ENCODE measurements at places on chromosomes 11 and 22.

- DNase-seq = no peak
These were observed 14.5 kb upstream of the GAB2 start for GRCh38 chr11:78432058-78432515.

GRCh38 chr11:27720277-27720830, 20.1 kb upstream of the BDNF start:
- no peak for DNase-seq

DNA sequence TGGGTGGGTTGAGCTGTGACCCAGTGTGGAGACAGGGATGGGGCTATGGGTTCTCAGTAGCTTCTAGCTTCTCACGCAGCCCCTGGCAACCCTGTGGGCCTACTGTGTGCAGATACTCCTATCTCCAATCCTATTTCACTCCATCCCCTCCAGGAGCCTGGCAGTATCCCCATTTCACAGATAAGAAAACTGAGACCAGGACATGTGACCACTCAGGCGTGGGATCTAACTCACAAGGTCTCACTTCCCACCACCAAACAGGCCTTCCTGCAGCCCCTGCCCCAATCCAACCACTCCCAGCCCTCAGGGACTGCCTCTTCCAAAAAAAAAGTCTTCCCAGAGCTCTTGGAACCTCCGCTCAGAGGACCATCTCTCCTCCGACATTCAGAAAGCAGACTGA, 15.6 kb downstream of the ELFN2 start:
- DNase-seq = no peak

- DNase-seq = no peak
These were observed 782 bp downstream of the TMEM109 start for GRCh38 chr11:60914633-60915247.

DNA sequence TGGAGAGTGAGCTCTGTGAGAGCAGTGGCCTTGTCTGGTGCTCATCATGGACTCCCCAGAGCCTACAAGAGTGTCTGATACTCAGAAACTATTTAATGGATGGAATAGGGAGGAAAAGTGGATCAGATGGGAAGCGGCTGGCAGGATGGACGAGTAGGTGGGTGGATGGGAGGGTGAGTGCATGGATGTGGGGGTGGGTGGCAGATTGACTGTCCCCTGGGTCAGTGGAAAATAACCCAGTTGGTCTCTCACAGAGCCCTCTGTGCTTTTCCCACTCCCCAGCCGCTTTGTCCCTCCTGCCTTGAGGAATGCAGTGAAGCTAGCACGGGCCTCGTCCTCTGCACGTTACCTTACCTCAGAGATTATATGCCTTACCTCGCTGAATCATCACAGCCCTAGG, 5.9 kb downstream of the SPI1 start:
- peak; percentile 61 for DNase-seq

- DNase-seq = no peak
These were observed 274.7 kb downstream of the CASP12 start for GRCh38 chr11:104623518-104623917.

DNA sequence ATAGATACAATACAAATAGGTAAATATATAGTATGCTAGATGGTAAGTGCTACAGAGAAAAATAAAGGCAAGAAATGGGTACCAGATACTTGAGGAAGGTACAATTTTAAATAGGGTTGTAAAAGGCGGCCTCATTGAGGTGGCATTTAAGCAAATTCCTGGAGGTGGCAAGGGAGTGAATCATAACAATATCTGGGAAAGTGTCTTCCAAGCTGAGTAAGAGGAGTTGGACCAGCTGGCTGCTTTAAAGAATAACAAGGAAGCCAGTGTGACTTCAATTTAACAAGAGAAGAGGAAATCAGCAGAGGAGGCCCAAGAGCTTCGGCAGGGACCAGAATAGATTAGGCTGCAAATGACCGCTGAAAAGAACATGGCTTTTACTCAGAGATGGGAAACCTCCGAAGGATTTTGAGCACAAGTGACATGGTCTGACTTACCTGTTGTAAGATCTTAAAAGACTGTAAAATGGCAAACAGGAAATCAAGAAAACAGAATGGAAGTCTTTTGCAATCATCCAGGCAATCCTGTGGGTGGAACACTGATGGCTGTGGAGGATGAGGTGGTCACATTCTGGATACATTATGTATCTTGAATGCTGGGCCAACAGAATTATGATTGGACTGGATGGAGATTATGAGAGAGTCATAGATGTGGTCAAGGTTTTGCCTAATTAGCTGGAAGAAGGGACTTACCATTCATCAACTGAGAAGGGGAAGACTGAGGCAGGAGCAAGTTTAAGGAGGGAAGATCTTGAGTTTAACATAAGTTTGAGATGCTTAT, 77.2 kb downstream of the RDX start:
- no peak for DNase-seq

DNA sequence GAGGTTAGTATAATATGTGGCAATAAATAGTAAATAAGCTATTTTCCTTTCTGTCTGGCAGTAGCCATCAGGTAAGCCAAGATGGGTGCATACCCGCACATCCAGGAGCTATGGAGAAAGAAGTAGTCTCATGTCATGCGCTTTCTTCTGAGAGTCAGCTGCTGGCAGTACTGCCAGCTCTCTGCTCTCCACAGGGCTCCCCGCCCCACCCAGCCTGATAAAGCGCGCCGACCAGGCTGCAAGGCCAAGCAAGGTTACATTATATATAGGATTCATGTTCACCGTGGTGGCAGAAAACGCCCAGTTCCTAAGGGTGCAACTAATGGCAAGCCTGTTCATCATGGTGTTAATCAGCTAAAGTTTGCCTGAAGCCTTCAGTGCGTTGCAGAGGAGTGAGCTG, 126.2 kb downstream of the ATG16L2 start:
- DNase-seq = no peak

GRCh38 chr11:17135916-17136683, 58.6 kb upstream of the RPS13 start:
- no peak for DNase-seq

- no peak for DNase-seq
These were observed 51.1 kb downstream of the PRMT3 start for GRCh38 chr11:20438637-20439036.

DNA sequence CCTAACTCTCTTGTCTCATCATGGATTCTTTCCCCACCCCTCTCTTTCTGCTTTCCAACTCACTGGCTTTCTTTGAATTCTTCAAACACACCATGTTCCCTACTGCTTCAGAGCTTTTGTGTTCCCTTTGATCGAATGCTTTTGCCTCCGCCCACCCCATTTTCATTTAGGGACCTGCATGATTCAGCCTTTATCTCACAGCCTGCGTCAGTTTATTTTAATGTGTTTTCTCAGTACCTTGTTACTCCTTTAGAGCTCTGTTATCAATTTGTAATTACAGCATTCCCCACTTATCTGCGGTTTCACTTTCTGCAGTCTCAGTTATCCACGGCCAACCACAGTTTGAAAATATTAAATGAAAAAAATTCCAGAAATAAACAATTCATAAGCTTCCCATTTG, 451.3 kb downstream of the METTL15 start:
- DNase-seq = no peak

DNA sequence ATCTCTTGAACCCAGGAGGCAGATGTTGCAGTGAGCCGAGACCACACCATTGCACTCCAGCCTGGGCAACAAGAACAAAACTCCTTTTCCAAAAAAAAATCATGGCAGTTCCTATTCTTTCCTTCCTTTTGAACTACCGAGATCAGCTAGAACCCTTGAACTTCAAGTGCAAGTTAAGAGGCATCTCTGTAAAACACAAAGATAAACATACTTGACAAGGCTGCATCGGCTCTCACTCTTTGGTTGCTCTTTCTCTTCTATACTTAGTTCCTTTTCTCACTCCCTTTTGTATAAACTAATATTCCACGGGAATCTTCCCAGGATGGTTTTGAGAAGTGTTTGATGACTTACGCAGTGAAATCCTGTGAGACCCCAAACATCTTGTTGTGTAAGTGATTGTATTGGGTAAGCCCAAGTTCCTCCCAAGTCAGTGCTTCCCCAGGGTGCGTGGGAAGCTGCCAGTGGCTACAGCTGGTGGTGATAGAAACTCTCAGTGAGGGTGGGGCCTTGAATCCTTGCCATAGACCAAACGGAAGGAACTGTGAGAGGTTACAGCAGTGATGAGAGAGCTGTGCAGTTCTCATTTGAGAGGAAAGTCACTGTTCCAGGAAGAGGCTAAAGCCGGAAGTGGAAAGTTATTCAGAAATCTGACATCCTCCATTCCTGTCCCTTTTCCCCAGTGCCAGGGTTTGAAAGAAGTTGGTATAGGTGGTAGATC, 24.1 kb upstream of the CDC42EP2 start:
- DNase-seq = peak; percentile 87

- DNase-seq = peak; percentile 50
These were observed 15.2 kb downstream of the KRTAP5-5 start for GRCh38 chr11:1644601-1645356.

- no peak for DNase-seq
These were observed 28.2 kb upstream of the TPBGL start for GRCh38 chr11:75212411-75212810.
